Naive thymus-derived CD4-positive, alpha-beta T cell (primary cell): ENCODE measurements at places on chromosomes 16 and 17. TPM values are rescaled to one million over a fixed set of nuclear protein-coding genes. Genes with fewer than 3 reads are reported as not detected.

DNA sequence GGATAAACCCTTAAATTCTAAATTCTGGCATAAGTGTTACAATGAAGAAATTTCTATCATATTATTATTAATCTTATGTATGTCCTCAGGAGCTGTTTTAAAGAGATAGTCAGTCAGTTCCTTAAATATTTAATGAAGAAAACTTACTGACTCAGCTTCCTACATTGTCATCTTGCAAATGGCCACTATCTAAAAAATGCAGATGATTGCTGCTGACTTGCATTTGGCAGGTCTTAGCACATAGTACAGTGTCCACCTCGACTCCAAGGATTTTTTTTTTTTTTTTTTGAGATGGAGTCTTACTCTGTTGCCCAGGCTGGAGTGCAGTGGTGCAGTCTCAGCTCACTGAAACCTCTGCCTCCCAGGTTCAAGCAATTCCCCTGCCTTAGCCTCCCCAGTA lies 55.1 kb upstream of the CORO6 start:
- DNase-seq = no peak

- no peak for DNase-seq
Observed at GRCh38 chr17:8150194-8151119, 1.7 kb downstream of the PER1 start.

DNA sequence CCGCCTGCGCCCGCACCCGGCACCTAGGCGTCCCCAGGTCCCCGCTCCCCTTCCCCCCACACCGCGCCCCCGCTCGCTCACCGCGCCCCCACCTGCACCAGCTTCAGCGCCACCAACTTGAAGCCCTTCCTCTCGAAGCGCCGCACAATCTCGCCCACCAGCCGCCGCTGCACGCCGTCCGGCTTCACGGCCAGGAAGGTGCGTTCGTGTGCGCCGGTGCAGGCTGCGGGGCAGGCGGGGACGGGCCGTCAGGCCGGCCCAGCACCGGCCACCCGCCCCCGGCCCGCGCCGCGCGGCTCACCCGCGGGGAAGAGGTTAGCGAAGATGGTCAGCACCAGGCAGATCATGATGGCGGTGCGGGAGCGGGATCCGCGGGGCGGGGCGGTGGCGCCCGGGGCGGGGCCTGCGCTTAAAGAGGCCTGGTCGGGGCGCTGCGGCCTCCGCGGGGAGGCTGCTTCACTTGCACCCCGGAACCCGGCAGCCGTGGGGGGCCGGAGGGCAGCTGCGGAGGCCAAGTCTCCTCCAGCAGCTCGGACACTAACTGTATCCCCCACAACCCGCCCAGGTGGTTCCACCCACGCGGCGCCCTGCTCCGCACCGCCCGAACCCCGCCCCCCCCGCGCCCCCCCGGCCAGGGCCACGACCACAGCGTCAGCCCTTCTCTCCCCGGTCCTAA lies at the start of gene NME3:
NME3 (minus strand) TSS at position 356 of the 676 bp plus-strand sequence; CDS start at position 347, 9 bp downstream.
- peak; percentile 87 for DNase-seq

DNA sequence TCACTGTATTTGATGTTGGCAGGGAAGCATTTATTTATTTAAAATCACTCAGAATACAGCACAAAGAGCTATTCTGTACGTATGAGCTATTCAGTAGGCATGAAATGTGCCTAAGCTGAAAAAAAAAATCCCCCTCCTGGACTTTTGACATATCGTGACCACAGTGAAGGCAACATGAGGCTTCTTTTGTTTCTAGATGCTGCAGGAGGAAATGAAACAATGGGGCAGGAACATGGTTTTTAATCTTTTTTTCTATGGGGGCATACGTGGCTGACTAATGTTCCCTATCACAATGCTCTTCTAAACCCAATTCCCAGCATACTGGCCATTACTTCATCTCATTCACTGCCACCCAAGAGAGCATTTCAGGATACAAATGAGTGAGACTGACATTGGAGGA lies 191.0 kb upstream of the PMFBP1 start:
- no peak for DNase-seq

DNA sequence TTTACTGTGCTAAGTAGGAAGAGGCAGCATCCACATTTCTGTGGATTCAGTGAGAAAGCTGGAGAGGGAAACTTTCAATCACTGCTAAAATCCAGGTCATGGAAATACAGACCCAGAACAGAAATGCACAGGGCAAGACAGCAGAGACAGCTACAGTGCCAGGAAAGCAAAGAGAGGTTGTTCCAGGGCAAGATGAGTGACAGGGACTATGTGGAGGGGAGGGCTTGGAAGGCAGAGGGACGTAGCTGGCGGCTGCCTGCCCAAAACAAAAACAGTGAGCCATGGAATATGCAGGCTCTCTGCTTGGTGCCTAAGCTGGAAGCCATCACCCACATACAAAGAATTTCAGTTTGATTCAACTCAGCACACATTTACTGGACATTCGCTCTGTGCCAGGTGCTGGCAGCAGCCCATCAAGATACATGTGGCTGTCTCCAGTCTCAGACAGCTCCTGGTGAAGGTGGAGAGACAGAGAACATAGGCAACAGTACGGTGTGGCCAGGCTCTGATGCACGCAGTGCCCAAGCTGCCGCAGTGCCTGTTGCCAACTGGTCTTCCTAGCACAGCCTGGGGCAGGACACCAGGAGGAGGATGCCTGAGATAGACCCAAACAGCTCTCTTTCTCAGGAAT lies 88.7 kb downstream of the AIPL1 start:
- DNase-seq = no peak

DNA sequence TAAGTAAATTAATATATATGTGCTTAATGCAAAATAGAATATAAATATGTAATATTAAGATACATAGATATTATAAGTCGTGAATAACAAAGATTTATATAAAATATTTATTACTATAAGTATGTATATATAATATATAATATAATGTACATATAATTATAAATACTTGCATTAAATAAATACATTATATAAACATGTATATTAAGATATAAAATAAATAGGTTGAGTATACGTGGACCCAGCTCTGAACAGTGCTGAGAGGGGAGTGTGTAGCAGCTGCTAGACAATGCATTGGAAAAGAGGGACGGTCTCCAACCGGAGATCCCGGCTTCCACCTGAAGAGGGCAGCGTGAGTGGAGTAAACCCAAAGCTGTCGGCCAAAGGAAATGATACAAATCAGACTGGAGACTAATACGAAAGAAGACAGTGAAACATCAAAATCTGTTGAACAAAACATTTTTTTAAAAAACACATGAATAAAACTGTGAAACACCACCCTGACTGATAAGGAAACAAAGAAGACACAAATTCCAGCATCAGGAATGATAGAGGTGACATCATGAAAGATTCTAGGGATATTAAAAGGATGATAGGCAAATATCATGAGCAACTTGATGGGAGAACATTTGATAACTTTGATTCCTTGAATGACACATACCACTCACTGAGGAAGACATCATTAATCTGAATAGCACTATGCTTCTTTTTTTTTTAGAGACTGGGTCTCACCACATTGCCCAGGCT lies 125.4 kb upstream of the CHMP6 start:
- DNase-seq = peak; percentile 31

DNA sequence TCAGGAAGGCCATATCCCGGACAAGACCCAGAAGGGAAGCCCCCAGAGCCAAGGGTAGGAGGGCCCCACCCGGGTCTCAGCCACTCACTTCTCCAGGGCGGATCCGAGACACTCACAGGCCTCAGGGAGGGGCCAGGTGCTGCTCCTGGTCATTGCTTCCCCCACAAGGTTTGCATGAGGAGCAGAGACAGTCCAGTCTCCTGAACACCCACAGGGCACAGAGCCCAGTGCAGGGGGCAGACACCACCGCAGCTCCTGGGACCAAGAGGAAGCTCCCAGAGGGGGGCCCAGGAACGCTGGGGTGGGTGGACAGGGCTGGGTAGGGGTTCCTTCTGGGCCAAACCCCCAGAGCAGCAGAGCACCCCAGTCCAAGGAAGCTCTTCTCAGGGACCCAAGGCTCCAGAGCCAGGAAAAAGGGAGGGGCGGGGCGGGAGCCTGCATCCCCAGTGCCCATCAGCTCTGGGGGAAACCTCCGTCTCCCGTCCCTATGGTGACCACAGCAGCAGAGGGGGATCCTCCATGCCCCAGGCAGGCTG lies 709 bp upstream of the MRPL28 start:
- DNase-seq = no peak

DNA sequence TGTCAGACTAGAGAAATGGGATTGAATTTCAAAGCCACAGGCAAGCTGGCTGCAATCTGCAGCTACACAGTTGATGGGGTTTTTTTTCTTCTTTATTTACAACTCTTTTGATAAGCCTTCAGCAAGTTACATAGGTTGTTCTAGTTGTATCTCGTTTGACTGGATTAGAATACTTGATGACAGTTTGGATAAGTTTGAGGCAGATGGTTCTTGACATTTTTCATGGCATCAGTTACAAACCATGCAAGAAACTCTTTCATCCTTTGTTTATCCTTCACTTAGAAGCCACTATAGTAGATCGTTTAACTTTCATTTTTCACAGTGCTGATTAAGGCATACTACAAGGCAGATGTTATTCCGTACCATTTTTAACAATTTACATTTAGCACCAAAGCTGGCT lies 238.9 kb downstream of the TOX3 start:
- no peak for DNase-seq

- DNase-seq = no peak
Observed at GRCh38 chr17:56457501-56457900, 136.0 kb upstream of the NOG start.

GRCh38 chr17:11031787-11032186 lies 193.9 kb upstream of the PIRT start:
- no peak for DNase-seq

KRTAP2-3 gene
- not detected for total RNA-seq

PTX4 gene
- total RNA-seq = not detected in 2 replicates
